ENCODE measurements at places on chromosomes 11 and 22. TPM values are rescaled to one million over a fixed set of nuclear protein-coding genes. Genes with fewer than 3 reads are reported as not detected.

Gene CASP4
- total RNA-seq: 4.3 TPM

Gene OR2AG1
- total RNA-seq: not detected

Gene TMPRSS13
- not detected for total RNA-seq

Gene SLC22A12
- not detected for total RNA-seq

Gene PAX6
- total RNA-seq: 0.57 TPM

Gene GUCY1A2
- total RNA-seq: 0.08 TPM

Gene PLA2G3
- total RNA-seq: not detected

Gene SEPTIN3
- 0.90 TPM for total RNA-seq

Gene OR4D9
- not detected for total RNA-seq

Gene EIF4G2
- total RNA-seq: 500 TPM

Gene FIBIN
- 0.02 TPM for total RNA-seq

Gene CCDC116
- total RNA-seq: not detected

Gene MUS81
- 32.8 TPM for total RNA-seq

Gene OR1S2
- total RNA-seq: not detected

Gene SCN3B
- 0.14 TPM for total RNA-seq

Gene HEPN1
- total RNA-seq: not detected

Gene IGLL5
- not detected for total RNA-seq

Gene WT1
- total RNA-seq: 5.5 TPM

Gene KCNE3
- not detected for total RNA-seq

Gene SAA4
- not detected for total RNA-seq

Gene HBB
- 0.24 TPM for total RNA-seq

Gene P4HA3
- 38.3 TPM for total RNA-seq

Gene CTTN
- 225 TPM for total RNA-seq

Gene TBRG1
- total RNA-seq: 15.9 TPM

Gene OR4D6
- total RNA-seq: not detected

Gene RFPL2
- total RNA-seq: 0.11 TPM

Gene ZFPL1
- 37.1 TPM for total RNA-seq

Gene ZP1
- total RNA-seq: 0.10 TPM

Gene OR52A1
- total RNA-seq: not detected

Gene BIRC3
- total RNA-seq: 51.8 TPM

Gene SLC17A6
- total RNA-seq: not detected

Gene YAP1
- 58.6 TPM for total RNA-seq

Gene SNRPD3
- total RNA-seq: 245 TPM

Gene DERL3
- 0.42 TPM for total RNA-seq

Gene RASGRP2
- 2.0 TPM for total RNA-seq

Gene SLC7A4
- not detected for total RNA-seq

Gene B3GAT1
- total RNA-seq: 0.04 TPM

Gene PRR5L
- total RNA-seq: 13.7 TPM

Gene BTBD18
- not detected for total RNA-seq

Gene GSTT2
- 0.27 TPM for total RNA-seq

Gene RPS6KA4
- 50.3 TPM for total RNA-seq

Gene OR52E8
- total RNA-seq: not detected

Gene CRYBB3
- 0.09 TPM for total RNA-seq

Gene FXYD6
- 0.55 TPM for total RNA-seq

Gene ACP2
- total RNA-seq: 22.1 TPM

Gene GLYATL1
- total RNA-seq: not detected

Gene BBOX1
- not detected for total RNA-seq

All from A549 treated with AZD2906 at 1 μM for 4 hours (cell line).